ENCODE measurements at places on chromosomes 11 and 22.

DNA sequence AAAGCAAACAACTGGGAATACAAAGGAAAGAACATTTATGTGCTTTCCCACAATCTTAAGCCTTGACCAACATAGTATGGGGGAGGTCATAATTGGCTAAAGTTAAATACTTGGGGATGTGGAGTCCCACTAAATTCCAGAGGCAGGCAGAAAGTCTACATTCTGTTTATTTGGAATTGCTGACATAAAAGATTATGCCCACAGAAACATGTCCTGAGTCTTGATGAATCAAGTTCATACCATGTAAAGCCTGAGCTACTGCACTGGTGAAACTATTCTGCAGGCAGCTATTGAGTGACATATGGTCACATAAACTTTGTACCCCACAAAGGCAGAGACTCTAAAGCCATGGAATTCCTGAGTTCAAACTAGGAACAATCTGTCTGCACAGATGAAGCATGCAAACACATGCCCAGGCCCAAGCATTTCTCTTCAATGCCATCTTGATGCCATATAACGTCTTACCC is 69.9 kb upstream of the CHRM4 start:
- no peak for DNase-seq

DNA sequence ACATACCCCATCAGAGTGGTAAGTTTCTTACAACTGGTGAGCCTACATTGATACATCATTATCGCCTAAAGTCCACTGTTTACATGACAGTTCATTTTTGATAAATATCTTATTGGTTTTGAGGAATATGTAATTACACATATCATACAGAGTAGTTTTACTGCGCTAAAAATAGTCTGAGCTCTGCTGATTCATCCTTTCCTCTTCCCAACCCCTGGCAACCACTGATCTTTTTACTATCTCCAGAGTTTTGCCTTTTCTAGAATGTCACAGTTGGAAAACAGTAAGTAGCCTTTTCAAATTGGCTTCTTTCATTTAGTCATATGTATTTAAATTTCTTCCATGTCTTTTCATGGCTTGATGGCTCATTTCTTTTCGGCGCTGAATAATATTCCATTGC is 112.8 kb downstream of the LARGE1 start:
- DNase-seq = peak; percentile 25

GRCh38 chr11:96242191-96242847 is 100.7 kb downstream of the MAML2 start:
- DNase-seq = peak; percentile 66

DNA sequence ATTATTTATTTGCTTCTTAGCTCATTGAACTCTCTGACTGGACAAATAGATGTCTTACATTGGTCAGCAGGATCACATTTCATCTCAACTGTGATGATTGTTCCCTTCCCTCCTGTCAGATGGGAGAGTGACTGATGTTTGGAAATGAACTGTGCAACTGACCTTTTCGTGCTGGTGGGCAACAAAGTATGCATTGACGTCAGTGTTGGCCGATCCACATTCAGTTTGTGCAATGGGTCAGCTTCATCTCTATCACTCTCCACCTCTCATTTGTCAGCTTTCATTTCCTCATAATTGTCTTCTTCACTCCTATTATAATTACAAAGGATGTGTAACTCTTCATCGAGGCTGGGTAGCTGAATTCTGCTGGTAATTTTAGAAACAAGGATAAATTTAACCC is 71.3 kb downstream of the PPP2R1B start:
- DNase-seq = peak; percentile 99

- DNase-seq = no peak
Observed at GRCh38 chr11:2470495-2470894, 25.7 kb downstream of the KCNQ1 start.

DNA sequence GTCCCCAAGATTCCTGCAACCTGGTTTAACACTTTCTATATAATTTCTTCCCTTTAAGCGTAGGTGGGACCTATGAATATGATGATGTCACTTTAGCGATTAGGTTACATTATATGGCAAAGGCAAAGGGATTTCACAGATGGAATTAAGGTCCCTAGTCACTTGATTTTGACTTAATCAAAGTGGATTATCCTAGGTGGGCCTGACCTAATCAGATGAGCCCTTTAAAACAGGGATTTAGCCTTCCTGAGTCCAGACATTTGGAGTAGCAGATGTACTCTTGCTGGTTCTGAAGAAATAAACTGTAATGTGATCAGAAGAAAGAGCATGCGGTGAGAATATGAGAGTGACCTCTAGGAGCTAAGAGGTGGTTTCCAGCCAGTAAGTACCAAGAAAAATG is 67.8 kb upstream of the LIN7C start:
- no peak for DNase-seq

DNA sequence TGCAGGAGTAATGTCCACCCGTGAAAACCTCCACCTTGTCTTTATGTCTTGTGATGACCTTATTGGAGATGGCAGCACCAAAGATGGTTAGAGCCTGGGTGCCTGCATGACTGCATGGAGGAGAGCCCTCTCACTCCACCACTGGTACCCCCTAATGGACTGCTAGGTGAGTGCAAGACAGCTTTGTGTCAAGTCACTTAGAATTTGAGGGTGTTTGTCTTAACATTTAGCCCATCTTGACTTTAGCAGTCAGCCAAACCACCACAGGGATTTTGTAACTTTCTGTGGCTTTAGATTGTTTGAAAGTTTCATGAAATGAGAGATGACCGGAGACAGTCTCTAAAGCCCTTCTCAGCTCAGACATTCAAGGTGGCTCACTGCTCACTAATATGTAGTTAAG is 232.9 kb upstream of the NCAM1 start:
- no peak for DNase-seq

DNA sequence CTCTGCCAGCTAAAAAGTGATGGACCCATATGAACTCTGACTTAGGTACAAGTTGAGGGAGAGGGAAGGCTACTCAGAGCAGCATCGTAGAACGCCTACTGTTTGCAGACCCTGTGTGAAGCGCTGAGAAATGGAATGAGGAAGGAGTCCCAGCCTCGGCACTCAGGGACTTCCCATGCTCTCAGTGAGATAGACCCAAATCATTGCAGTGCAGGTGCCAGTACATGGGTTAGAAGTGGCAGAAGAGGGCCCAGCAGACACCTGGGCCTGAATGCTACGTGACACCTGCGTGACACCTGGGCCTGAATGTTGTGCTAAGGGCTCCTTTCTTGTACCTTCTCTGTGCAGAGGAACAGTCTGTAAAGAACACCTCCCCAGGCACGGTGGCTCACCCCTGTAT is 2.6 kb upstream of the PDGFB start:
- DNase-seq = no peak

- peak; percentile 91 for DNase-seq
Observed at GRCh38 chr11:82978422-82979099, 77.0 kb downstream of the DDIAS start.

GRCh38 chr22:36175892-36176291 is 15.3 kb upstream of the APOL3 start:
- no peak for DNase-seq

GRCh38 chr22:35292786-35293185 is 6.9 kb upstream of the TOM1 start:
- no peak for DNase-seq

DNA sequence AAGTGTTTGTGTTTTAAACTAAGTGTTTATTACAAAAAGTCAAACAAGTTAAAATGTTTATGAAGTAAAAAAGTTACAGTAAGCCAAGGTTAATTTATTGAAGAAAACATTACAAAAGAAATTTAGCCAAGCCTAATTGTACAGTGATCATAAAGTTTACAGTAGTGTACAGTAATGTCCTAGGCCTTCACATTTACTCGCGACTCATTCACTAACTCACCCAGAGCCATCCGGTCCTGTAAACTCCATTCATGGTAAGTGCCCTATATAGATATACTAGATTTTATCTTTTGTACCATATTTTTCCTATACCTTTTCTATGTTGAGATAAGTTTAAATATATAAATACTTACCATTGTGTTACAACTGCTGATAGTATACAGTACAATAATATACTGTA is 481.8 kb upstream of the TENM4 start:
- no peak for DNase-seq

DNA sequence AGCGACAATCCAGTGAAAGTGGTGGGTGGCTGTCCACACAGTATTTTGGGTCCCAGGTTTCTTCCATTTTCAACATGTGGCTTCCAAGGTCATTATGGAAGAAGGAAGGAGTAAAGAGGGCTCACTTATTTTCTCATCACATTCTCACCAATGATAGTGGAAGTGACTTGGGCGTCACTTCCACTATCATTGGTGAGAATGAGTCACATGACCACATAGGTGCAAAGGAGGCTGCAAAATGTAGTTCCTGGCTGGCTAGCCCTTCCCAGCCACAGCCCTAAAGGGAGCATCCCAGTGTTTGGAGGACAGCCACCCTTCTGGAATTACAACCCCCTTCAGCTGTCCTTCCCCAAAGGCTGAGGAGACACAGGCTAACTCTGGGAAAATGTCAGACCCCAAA is 95.6 kb downstream of the TSPAN18 start:
- DNase-seq = no peak

DNA sequence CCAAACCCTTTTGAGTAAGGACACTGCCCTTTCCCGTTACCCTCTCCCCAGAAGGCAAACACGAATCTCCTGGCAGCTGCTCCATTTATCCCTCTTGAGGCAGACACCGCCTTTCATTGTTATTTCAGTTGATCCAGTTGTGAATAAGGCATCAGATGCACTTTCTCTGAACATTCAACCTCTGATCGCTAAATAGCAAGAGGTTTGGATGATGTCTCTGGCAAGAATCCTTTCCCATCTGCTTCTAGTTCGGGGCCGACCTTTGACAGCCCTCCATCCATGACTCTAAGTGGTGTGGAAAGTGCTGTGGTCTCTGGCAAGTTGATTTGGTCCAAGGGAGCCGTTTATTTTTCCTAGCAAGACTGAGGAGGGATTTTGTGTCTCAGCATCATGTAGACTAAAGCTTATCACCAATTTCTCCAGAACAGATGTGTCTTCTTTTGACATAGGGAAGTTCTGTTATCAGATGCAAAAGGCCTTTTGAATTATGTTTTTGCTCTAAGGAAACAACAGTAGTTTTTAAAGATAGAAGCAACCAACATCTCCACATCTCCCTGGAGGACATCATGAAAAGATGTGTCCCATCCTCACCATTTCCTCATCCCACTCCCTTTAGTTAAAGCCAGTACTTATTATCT is 123.6 kb downstream of the CCDC34 start:
- peak; percentile 94 for DNase-seq

DNA sequence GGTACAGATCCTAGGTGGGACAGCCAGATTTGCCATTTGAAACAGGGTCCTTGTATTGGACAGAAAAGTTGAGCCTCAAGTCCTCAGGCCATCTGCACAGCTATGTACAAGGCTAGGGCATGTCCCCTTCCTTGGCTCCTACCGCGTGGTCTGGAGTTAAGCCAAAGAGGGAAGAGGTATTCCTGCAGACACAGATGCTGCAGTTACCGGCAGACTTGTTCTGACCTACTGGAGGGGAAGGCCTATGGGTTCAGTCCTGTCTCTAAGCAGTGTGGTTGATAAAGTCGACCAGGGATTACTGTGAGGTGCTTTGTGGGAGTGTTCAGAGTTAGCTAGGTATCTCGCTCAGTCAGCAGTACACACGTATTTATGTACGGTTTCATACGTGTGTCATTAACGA is 180.6 kb downstream of the ADAMTS15 start:
- peak; percentile 28 for DNase-seq

DNA sequence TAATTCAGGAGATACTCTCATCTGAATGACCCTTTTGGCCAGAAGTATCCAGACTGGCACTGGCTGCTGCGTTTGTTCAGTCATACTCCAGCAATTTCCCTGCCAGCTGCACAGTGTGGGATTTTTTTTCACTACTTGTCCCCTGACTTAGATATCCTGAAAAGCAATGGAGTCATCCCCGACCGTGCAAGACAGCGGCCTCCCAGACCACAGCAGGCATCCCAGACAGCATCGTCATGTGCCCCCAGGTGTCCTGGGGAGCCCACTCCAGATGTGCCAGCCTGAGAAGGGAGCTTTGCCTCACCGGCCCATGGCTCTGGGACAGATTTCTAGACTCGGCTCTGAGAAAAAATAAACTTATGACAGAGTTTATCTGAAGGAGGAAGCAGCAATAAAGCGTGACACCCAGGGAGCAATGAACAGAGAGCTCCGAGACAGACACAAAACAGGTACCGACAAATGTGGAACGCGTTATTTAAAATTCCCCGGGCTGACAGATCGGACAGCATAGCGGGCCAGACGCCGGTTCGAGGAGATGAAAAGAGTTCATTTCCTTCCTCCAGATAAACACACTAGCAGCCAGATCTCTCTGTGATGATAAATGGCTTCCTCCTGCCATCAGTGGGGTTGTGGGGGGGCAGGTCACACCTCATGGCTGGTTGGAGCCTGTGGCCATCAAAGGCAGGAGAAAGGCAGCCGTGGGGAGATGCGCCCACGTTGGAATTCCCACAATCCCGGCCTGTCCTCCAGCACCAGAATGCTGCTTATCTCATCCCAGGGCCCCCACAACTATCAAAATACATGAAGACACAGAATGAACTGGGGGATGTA is 106.4 kb upstream of the FGF3 start:
- DNase-seq = no peak

- no peak for DNase-seq
Observed at GRCh38 chr11:2104524-2105440, 34.4 kb downstream of the IGF2 start.

- no peak for DNase-seq
Observed at GRCh38 chr11:107702723-107703122, 9.1 kb downstream of the SLN start.
